ENCODE measurements at places on chromosomes 2 and 18.

GRCh38 chr2:222912776-222913175 is 51.9 kb downstream of the ACSL3 start:
- no peak for DNase-seq

DNA sequence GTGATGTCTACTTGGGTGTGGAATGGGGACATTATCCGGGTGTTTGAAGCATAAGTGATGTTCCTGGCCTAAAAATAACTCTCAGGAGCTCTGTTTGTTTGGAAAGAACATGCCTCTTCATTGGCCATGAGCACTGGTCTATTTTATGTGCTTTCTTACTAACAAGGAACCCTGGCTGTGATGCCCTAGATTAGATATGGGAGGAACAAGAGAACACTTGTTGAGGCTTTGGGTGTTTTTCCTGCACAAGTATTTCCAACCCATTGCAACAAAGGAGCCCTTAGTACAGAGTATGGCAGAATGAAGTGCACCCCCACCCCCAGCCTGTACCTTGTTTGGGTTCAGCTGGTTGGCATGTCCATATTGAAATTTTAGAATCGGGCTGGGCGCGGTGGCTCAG is 95.9 kb downstream of the SLC4A3 start:
- no peak for DNase-seq

- no peak for DNase-seq
Observed at GRCh38 chr2:209529579-209529978, 105.7 kb downstream of the MAP2 start.

DNA sequence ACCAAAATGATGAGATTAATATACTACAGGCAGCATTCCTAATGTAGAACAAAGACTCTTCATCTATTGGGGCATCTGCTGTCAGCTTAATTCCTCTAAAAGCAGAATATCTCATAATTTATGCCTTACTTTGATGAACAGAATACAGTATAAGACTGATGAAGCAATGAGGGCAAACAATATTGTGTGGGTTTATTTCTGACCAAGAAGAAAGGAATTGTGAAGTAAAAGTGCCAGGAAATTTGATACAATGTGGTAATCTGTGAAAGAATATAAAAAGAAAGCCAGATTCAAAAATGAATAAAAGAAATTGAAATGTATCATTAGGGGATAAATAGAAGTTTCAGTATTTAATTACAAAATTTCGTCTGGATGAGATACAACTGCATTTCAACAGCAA is 78.8 kb upstream of the TTC21B start:
- no peak for DNase-seq

DNA sequence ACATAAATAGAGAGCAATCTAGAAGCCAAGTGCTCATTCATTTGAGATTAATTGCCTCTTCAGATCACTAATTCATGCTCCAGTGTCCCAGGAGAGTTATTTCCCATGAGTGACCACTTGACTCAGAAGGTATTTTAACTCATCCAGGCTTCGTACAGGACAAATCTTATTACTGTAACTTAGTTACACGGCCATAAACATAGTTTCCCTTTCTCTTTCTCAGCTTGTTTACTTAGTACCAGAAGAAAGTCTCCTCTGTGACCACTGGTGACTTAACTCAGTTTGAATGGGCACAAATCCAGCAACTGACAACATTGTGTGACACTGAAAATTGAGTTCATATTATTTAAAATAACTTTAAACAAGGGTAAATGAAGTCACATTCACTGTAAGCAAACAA is 25.3 kb downstream of the MMADHC start:
- no peak for DNase-seq

DNA sequence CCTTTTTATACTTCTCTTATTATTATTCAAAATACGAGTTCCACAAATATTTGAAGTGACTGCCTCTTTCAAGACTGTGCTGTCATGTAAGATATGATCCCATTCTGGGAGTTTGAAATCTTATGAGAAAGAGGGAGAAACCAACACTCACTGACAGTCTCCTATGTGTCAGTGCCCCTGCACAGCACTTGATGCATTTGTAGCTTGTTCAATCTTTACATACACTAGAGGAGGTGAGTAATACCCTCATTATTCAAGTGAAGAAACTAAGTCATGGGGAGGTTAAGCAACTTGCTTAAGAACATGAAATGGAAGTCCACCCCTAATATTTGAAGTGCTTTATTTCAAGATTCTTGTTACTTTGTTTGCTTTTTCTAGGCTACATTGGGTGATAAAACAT is 459.5 kb upstream of the FANCL start:
- DNase-seq = no peak

DNA sequence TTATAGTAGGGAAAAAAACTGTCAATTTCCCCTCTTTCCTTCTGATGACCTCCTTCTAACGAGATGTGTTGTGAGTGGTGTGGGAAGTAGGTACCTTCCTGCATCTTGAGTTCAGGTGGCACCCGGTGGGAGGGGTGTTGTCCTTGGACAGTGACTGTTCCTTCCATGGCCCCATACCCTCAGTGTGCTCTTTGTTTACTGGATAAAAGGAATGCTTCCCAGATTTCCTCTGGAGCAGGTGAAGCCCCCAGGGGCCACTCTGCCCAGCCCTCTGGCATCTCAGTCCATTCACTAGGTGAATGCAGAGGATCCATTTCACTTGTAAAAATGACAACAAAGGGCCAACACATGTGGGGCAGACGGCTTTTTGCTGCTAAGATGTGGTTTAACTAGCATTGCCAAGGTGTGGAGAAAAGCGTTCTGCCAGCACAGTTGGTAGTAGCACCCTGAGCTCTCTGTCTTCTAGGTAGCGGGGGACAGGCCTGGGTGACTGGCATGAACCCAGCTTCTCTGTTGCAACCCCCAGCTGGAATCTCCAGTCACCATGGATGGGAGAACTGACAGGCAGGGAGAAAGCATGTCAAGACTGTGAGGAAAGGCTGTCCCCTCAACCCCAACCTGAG is 6.9 kb downstream of the GDF7 start:
- no peak for DNase-seq

DNA sequence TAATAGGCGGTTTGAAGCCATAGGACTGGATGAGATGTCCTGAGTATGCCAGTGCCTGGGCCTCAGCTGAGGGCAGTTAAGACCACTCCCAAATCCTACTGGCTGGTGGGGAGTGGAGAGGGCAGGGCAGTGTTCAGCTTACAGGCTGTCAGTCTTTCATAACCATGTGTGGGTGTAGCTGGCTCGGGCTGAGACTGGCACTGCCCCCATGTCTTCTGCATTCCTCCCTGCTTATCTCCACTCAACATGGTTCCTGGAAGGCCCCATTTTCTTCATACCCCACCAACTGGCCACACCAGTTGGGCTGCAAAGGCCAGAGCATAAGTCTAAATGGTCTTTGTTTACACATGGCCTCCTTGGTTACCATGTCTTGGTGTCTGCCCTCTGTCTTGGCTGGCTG is 17.2 kb upstream of the IL37 start:
- no peak for DNase-seq

DNA sequence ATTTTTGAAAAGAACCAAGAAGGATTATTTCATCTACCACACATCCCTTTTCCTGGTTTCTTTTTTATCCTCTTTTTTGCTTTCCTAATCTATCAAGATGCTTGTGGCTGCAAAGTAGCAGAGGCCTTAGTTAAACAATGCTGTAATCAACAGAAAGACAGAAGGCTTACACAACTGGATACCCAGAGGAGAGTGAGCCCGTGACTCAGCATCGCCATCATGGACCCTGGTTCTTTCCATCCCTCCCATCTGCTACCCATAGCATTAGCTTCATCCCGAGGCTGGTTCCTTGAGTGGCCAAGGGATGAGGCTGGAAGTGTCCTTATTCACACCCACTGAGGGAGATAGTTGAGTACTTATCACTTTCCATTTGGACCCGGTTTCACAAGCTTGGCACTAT is 7.5 kb upstream of the HAAO start:
- no peak for DNase-seq

GRCh38 chr2:99350194-99350593 is 13.0 kb downstream of the EIF5B start:
- DNase-seq = no peak

DNA sequence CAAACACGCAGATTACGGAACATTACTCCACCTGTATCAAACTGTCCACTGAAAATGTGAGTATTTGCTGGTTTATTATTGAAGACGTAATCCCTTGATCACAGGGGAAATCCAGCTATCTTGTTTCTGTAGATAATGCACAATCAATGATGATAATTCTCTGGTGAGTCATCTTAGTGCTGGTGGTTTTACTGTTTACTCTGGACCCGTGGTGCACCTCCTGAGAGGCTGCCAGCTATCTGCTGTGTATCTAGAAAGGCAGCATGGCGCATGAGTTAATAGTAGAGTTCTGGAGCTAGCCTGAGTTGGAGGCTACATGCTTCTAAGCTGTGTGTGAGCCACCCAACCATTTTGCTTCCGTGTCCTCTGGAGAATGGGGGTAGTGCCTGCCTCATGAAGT is 6.5 kb downstream of the NCAPH start:
- no peak for DNase-seq

DNA sequence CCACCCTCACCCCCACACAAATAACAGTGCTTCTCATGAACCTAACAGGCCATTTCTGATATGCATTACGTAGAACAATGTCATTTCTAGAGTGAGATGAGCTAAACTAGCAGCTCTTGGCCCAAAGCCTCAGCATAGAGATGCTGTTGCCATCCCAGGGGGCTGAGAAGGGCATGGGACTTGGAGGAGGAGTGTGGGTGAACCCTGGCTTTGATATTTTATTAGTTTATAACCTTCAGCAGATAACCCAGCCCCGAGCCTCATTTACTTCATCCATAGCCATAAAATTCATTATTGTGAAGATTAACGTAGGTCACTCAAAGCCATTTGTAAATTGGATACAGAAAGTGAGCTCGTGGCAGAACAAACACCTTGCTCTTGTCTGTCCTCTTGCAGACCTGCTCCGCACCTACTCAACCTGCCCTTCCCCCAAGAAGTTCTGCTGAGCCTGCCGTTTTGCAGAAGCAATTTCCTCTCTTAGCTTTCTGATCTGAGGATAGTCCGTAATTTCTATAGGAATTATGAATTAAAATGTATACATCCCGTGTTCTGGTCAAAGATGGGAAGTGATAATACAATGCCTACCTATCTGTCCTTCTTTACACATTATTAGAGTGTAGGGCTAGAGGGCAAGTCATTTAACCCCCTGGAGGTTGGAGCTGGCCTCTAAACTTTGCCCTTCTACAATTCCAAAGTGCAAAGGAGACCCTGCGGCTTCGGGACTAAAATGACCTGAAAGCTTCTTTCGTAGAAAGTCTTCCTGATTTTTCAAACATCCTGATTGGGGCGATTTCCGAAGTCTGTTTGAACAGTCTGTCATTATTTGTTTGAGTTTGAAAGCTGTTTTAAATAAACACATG is 187.4 kb downstream of the BCL2 start:
- no peak for DNase-seq

DNA sequence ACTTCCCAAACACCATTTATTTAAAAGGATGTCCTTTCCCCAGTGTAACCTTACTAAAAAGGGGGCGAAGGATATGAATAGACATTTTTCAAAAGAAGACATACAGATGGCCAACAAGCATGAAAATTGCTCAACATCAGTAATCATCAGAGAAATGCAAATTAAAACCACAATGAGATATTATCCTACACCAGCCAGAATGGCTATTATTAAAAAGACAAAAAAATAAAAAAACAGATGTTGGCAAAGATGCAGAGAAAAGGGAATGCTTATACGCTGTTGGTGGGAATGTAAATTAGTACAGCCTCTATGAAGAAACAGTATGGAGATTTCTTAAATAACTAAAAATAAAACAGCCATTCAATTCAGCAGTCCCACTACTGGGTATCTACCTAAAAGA is 142.3 kb upstream of the NT5C1B start:
- no peak for DNase-seq

DNA sequence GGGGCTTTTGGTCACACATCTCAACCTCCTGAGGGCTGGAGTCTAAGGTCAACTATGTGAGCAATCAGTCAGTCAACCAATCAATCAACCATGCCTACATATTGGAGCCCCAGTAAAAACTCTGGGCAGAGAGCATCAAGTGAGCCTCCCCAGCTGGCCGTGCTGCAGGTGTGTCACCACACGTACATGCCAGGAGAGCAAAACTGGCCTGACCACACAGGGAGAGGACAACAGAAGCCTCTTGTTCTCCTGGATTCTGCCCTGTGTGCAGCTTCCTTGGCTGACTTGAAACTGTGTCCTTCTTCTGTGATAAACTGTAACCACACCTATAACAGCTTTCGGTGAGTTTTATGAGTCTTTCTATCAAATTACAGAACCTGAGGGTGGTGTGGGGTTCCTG is 25.9 kb downstream of the GPR35 start:
- DNase-seq = no peak

- no peak for DNase-seq
Observed at GRCh38 chr2:106537047-106537446, 49.9 kb downstream of the CD8B2 start.

- DNase-seq = no peak
Observed at GRCh38 chr2:196391149-196391479, 219.7 kb upstream of the STK17B start.

- DNase-seq = no peak
Observed at GRCh38 chr18:45935591-45936335, 31.4 kb downstream of the EPG5 start.

DNA sequence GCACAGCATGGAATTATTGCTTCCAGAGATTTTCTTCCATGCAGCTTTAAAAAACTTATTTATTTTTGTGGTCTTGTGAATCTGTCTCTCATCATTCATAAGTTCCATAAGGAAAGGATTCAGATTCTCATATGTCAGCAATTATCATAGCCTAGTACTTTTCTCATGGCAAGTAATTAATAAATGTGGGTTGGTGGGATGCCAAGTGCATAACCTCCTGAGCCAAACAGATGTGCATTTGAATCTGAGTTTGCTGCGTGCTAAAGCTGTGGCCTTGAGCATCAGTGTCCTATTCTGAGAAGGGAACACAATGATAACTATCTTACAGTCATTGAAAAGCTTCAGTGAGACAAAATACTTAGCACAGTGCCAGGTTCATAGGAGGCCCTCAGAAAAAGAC is 331.9 kb downstream of the PDE11A start:
- DNase-seq = no peak

DNA sequence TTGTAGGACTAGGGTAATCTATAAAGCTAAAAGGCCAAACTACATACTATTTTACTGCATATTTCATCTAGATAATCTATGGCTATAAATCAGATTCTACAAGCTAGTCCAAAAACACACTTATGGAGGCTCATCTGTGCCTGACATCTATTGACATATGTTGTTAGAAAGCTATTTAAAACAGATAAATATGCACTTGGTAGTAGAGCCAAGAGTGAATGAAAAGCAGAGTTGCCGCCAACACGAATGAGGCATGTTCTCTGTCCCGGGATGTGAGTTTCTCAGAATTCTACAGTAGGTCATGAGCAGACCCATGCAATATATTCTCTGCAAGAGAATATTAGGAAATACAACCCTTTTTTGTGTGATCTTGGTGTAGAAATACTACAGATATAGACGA is 66.7 kb upstream of the LPIN2 start:
- no peak for DNase-seq

GRCh38 chr2:28406276-28407096 is 13.8 kb downstream of the FOSL2 start:
- DNase-seq = peak; percentile 75

DNA sequence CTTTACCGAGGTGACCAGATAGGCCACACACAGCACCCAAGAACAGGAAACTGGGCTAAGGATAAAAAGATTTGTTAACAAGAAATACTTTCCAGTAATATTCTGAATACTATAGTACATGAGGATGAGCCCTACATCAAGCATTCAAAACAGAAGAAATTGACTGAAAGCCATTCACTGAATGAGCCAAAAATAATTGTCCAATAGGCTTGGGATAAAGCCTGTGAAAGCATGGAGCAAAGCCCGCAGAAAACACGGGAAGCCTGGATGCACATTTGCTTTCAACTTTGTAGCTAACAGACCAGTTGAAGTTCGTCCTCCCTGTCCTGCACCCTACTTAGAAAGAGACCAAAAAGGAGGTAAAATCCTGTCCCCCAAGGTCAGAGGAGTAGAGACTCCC is 56.3 kb downstream of the DIPK1C start:
- DNase-seq = no peak
